ENCODE measurements at places on chromosomes 7 and 10.

- no peak for DNase-seq
These were observed 155.7 kb downstream of the EBF3 start for GRCh38 chr10:129808092-129808983.

DNA sequence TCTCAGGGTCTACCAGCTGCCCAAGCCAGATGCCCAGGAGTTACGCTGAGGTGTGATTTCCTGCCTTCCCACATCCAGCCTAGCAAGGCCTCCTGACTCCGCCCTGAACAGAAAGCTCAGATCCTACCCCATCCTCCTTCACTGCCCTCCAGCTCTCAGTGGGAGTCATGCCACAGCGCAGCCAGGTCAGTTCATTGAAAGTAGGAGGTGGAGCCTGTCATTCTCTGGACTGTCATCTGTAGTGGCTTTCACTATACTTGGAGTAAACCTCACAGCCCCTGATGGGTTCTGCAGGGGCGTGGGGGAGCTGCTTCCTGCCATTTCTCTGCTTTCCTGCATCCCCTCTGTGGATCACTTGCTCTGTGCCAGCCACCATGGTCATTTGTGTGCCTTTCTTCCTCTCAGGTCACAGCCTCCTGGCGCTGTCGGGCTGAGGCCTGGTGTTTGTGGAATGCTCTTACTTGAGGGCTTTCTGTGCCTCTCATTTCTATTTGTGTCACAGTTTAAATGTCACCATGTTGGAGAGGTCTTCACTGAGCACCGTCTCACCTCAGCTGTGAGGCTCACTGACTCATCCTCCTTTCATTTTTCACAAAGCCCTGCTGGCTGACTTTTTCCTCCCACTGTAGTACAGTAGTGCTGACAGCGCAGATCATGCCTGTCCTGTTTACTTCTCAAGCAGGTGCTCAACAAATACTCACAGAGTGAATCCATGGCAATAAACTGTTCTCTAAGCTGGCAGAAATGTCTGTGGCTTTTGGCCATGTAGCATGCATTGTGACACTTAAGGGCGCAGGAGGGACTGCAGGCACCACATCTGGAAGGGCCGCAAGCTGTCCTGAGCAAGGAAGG lies 61.0 kb upstream of the TMEM248 start:
- no peak for DNase-seq

DNA sequence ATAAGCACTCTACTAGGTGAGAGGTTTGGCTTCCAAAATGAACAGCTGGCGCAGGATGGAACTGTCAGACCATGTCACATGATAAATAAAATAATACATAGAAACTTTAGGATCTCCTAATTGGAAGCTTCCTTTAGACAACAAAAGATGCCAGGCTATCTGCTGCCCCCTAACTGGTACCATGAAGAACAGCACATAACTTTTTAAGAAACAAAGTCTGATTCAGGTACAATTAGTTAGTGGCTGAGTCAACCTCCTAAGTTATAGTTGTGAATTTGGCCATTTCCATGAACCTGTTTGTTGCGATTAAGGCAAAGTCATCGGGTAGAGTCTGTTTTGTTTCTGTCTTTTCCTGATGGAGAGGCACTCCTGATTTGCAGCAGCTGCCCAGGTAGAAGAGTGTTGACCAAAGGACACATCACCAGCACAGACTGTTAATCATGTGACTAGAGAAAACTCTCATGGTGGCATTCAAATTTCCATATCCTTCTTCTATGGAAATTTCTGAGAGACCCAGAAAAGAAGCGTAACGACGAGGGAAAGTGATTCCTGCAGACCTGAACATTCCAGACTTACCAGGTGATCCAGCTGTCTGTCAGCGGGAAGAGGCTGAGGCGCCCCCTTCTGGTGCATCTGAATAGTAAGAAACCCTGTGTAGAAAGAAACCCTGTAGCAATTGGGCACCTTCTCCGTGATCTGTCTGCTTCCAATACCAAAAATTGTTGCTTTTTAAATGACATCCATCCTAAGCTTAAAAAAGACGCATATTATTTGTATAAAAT lies 8.6 kb upstream of the INHBA start:
- no peak for DNase-seq

GRCh38 chr10:100819424-100819823 lies 74.0 kb downstream of the PAX2 start:
- DNase-seq = no peak

Data from mesenteric fat pad (tissue), 1 donor.